Right ventricle myocardium inferior (tissue), 1 donor: ENCODE measurements at places on chromosomes 7 and 10.

DNA sequence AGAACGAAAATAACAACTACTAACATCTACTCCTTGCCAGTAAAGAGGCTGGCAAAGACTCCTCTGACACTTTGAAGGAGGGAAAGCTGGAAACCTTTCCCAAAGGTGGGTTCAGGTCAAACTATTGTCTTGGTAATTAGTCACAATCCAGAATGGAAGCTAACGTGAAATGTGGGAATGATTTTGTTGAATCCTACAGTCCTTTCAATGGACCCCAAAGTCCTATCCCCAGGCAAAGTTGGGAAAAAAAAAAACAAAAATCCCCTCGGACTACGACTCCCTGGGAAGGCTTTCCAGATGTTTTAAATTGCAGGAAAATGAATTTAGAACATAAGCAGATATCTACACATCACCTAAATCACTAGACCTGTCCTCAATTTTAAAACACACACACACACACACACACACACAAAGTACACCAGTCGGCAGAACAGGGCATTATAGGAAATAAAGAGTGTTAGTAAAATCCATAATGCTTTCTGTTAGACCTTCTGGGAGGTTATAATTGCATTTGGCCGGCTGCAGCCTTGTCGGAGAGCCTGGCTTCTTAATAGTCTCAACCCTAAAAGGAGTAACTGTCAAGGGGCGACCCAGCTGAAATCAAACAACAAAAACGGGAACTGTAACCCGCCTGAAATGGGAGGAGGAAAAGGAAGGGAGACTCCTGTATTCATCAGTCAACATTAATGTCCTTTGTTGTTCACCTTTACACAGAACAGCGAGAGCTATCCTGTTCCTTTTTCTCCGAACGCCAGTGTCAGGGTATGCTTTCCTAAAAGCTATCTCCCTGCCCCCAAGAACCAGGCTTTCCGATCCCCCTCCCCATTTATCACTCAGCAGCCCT, 1.5 kb downstream of the DOCK4 start:
- no peak for DNase-seq

DNA sequence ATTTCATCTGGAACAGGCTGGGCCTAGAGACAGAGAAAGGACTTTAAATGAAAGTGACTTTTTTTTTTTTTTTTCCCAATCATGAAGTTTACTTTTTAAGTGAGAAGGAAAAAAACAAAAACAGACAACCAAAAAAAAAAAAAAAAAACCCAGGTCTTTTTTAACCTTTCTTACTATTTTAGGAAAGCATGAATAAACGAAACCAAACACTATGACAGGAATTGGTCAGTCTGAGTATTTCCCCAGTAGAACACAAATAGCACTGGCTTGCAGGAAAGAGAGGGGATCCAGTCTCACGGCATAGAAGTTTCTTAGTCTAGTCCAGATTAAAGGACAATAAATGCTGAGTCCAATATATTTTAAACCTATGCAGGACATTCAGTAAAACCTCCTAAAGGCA, 180.5 kb upstream of the CCDC6 start:
- DNase-seq: no peak

- DNase-seq: no peak
Measured at GRCh38 chr10:88507826-88508453, 75.2 kb downstream of the RNLS start.

- DNase-seq: no peak
Measured at GRCh38 chr7:142534726-142535122, 214.5 kb upstream of the PRSS1 start.

- no peak for DNase-seq
Measured at GRCh38 chr7:131471250-131472004, 85.0 kb downstream of the PODXL start.

- no peak for DNase-seq
Measured at GRCh38 chr7:105707967-105708762, 126.9 kb upstream of the EFCAB10 start.

DNA sequence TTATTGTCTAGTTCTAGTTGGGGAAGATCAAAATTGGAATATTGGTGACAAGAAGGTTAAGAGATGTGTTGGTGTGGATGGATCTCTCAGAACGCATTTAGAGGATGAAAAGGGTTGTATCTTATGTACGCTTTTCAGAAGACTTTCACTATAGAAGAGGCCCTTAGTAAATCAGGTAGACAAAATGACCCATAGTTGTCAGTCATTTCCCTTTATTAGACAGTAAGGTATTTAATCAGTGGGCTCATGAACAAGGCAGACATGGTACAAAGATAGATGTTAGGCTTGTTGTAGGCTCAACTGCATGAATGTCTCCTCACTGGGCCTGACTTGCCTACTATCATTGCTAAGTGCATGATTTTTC, 359.2 kb downstream of the PHF14 start:
- DNase-seq: no peak

DNA sequence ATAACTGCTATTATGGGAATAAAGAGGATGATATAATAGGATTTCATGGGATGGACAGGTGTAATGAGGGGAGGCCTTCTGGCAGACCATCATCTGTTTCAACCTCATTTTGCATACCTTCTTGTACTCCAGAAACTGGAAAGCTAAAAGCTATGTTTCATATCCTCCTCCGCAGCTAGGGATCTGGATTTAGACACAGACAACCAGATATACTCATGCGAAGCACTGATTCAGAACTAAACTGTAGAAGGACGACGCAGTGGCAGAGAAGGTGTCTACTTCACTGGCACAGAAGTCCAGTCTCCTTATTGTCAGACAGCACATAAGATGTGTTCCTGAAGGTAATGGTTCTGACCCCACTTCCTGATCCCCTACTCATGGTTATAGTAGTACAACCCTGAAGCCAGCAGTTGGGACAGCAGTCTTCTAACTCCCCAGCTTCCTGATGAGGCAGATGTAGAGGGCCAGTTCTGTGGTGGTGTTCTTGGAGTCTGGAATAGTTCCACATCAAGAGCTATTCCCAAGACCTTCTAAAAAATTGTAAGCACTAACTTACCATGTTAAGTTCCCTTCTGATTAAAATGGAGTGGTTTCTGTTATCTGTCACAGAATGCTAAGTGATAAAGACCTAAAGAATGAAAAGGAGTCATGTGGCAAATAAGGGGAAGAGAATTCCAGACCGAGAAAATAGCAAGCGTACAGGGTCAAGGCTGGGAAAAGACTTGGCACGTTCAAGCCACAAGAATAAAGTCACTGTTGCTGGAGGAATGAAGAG, 550.3 kb downstream of the GRM8 start:
- DNase-seq: no peak

- DNase-seq: no peak
Measured at GRCh38 chr7:130417213-130417612, 23.6 kb downstream of the CEP41 start.

GRCh38 chr7:16741676-16742075, 11.9 kb upstream of the TSPAN13 start:
- DNase-seq: no peak
